H4 (cell line): ENCODE measurements at places on chromosomes 5 and 9.

GRCh38 chr9:125911861-125912644 lies 164.9 kb downstream of the PBX3 start:
- no peak for DNase-seq

DNA sequence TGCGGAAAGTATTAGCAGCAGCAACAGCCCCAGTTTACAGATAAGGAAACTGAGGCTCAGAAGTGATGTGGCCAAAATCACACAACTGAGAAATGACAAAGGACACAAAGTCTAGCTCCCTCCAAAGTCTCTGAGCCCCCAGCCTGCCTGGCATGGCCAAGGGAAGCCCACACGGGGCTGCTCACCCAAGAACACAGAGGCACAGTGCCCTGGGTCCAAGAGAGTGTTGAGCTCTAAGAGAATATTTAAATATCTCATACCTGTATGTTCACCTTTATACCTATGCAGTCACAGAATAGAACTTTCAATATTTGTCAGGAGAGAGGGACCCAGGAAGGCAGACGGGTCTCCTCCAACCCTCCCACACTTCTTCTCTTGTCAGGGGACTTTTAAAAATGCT lies 16.6 kb downstream of the VAV2 start:
- DNase-seq, result no peak

DNA sequence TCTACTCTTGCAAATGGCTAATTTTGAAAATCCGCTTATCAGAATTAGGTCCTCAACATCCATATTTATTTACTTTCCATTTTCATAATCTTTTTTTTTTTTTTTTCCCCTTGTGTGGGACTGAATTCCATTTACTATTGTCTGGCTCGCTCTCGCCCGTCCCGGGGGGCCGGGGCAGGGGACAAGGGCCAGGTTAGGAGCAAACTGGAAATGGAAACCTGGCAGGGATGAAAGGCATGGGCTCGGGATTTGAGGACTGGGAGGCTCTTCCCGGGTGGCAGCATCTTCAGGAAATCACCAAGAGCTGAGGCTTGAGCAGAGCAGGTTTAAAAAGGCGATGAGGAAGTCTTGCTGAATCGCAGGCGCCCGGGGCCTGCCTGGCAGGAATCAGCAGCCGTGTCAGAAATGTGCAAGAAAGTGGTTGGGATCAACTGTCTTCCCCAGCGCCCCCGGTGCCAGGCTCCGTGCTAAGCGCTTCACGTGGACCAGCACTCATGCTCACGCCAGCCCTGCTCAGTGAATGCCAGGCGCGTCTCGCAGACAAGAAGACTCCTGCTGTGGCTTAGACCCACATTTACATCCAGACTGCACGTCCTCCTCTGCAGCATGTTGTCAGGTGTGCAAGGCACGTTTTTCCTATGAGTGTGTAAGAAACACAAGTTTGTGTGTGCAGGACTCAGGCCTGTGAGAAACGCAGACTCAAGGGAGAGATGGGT lies 66.3 kb upstream of the UNC5A start:
- DNase-seq, result no peak

GRCh38 chr5:111719773-111720172 lies 37.2 kb downstream of the NREP start:
- no peak for DNase-seq

DNA sequence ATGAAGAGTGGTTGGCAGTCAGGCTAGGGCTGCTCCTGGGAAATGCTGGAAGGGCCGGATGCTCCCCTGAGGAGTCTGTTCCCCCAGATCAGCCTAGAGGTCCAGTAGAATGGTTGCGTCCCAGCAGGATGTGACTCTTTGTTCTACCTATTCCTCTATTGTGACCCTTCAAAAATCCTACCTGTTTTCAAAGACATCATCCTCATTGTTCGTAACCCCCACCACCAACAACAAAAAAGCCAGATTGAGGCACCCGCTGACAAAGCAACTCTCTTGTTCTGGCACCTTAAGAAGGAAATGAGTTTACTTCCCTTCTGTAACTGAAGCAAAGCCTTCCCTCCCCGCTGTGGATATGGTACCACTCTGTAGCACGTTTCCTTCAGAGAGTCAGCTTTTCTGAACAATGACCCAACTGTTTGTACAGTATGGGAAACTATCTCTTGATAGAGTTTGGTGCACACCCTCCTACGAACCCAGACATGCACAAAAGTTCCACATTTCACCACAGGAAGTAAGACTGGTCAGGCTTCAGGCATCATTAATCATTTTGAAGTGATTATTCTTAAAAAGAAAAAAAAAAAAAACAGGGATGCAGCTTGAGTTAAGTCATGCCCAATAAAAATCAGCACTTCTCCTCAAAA lies 207.2 kb downstream of the ENC1 start:
- DNase-seq, result no peak

GRCh38 chr5:169881702-169882303 lies 98.5 kb downstream of the INSYN2B start:
- no peak for DNase-seq

DNA sequence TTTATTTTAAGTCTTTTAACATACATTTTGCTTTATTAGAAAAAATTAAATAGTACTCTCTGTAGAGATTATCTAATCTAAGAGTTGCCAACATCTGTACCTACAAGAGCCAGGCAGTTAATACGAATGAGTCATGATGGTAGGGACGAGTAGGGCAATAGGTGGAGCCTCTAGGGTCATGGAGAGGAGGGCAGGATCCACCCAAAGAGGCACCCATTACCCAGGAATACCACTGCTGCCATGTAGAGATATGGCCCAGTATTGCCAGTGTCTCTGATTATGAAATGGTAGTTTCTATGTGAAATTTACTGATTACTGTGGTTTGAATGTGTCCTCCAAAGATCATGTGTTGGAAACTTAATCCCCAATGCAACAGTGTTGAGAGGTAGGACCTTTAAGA lies 170.4 kb downstream of the PIK3R1 start:
- DNase-seq, result no peak

DNA sequence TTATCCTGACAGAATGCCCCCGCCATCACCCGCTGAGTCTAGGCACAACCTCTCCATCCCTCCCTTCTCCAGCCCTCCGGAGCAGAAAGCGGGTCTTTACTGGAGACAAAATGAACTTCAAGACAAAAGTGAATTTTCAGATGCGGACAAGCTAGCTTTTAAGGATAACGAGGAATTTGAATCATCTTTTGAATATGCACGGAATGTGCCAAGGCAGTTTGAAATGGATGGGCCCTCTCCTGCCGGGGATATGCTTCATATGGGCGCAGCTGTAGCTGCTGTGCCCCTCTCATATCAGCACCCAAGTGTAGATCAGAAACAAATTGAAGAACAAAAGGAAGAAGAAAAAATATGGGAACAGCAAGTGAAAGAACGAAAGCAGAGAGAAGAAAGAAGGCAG lies 37.5 kb downstream of the CPLANE1 start:
- no peak for DNase-seq

DNA sequence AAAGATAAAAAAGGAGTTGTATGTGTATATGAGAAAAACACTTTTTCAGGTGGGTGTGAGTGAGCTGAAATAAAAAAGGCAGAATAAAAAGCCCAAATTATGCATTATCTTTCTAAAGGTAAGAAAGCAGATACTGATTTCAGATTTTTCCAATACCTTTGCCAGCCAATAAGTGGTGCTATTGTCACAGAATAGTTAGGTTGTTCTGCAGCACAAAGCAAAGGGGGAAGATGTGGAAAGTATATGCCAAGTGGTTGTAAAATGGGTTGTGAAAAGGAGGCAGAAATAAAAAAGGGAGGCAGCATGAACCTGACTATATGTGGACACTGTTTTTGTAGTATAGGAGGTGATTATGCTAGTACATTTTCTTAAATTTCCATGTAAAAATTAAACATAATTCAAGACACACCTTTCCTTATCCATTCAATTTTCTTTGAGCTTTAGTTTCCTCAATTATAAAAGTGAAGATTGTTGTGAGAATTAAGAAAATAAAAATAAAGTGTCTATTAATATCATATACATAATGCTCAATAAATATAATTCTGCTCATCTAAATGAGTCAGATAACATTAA lies 106.7 kb downstream of the SMIM15 start:
- peak; percentile 64 for DNase-seq

DNA sequence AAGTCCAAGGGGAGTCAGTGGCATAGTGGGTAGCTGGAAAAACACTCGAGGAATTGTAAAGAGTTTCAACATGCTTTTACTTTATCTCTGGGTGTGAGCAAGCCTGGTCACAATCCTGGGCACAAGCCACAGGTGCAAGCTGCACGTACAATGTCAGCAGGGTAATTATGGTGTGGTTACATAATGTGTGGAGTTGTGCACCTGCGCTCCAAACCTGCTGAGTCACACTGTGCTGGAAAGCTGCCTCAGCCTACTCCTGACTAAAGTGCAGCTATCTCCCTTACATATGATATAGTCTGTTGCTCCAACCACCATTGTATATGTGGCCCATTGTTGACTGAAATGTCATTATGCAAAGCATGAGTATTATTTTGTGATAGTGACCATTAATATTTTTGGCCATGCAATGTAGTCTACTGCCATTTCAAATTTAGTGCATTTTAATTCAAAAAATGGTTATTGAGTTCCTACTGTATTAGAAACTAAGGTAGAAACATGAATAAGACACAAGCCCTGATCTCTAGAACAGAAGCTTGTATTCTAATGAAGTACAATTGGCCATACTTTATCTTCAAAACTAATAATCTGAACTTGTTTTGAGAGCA lies 160.9 kb upstream of the SLC30A5 start:
- no peak for DNase-seq

- DNase-seq, result peak; percentile 63
Measured at GRCh38 chr5:157993986-157994691, 135.2 kb upstream of the CLINT1 start.

DNA sequence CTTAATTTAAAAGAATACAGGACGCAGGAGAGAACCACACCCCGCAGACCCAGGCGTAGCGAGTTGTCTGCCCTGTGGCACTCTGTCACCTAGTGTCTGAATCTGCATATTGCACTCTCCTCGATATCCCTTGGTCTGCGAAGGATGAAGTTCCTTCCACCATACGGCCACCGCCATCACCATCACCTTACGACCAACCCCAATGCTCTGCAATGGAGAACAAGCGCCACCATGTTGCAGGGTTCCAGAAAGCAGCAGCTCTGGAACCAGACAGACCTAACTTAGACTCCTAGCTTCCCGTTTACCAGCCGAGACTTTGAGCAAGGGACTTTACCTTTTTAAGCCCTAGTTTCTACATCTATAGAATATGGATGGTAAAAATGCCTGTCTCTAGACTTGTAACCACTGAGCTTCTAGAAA lies 77.4 kb upstream of the DMRT1 start:
- peak; percentile 75 for DNase-seq
